ENCODE measurements at places on chromosomes 16 and 17.

DNA sequence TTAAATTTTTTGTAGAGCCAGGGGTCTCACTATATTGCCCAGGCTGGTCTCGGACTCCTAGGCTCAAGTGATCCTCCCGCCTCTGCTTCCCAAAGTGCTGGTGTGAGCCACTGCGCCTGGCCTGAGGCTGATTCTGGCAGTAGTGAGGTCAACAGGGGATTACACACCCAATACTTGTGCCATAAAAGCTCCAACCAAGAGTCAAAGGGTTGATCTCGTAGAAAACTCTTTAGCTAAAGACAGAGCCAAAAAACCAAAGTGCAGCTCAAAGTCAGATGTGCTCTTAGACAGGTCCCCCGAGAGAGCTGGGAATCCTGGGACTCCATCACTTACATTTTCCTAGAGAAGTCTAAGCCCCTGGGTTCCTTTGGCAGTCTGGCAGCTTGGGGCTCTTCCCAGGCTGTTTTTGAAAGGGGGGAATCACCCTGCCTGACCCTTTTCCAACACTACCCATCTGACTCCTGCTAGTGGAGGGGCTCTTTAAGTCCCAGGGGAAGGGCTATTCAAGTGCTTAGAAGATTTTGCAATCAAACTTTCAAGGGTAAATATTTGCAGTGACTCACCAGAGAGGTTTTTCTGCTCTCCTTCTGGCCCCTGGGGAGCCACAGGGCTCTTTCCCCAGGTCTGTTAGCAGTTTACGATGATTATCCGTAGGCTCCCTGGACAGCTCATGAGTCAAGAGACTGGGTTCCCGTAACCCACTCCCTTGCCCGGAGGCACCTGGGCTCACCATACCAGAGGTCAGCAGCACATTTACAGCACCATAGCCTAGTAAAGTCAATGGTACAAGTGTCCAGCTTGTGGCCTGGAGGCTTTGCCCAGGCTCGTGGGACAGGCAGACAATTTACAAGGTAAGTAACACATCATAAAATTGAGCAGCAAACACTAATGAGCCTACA is 408.7 kb downstream of the SLC39A11 start:
- no peak for DNase-seq

DNA sequence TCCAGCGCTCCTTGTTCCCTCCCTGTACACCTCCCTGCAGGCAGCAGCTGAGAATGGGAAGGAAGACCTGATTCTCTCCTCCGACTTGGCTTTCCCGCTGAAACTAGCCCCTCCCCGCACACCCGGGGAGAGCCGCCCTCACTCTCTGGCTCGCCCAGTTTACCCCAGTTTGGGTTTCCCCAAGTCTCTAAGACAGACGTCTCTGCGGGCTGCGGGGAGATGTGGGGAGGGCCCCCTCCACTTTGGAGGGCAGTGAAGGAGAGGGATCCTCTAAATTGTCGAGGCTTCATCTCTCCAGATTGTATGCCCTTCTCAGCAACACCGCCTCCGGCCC is 797 bp downstream of the GRB7 start:
- peak; percentile 33 for DNase-seq

DNA sequence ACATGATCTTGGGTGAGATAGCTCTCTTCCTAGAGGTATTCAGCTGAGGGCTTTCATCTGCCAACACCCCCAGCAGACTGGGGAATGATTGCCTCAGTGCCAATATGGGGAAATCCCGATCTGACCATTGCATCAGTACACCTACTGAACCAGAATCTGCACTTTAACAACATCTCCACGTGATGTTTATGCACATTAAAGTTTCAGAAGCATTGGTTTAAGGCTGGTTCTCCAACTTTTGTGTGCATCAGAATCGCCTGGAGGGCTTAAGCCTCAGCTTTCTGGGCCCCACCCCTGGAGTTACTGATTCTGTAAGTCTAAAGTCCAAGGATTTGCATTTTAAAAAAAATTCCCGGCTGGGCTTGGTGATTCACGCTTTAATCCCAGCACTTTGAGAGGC is 123.6 kb upstream of the MED13 start:
- no peak for DNase-seq

DNA sequence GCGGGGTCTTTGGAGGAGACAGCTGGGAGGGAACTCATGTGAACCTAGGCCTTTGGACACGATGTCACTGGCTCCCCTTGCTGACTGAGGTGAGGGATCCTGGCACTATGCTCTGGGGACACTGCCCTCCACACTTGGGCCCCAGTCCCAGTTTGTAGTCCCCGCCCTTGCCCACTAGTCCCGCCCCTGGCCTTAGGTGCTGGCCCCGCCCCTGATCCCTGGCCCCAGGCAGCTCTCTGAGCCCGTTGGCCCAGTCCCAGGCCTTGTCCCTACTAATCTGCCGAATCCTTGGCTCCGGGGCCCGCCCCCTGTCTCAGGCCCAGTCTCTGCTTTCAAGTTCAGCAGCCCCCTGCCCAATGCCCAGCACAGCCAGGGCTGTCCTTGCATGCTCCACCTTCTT is 61.0 kb downstream of the SMPD3 start:
- DNase-seq: no peak

DNA sequence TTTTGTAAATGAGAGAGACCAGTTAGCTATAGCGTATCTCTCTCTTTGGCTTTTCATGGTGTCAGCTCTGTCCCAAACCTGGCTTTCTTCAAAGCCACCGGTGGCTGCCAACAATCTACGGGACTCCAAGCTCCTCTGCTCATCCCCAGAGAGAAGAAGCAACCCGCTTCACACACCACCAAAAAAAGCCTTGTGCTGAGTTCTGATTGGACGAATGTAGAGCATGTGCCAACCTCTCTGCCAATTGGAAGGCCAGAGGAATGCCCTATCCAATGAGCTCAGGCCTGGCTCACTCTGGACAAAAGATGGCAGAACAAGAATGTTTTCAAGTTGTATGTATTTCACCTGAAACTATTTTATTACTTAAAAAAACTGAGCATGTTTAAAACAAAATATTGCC is 202.4 kb downstream of the C16orf95 start:
- no peak for DNase-seq

DNA sequence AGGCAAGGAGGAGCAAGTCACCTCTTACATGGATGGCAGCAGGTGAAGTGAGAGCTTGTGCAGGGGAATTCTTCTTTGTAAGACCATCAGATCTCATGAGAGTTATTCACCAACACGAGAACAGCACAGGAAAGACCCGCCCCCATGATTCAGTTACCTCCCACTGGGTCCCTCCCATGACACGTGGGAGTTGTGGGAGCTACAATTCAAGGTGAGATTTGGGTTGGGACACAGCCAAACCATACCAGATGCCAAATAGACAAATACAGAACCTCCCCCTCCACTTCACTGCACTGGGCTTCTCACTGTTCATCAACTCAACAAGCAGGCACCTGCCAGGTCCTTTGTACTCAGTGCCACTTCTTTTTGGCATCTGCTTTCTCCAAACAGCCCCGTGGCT is 100.2 kb downstream of the WSCD1 start:
- peak; percentile 2 for DNase-seq

- DNase-seq: no peak
Measured at GRCh38 chr17:50837980-50838954, 2.9 kb downstream of the WFIKKN2 start.

DNA sequence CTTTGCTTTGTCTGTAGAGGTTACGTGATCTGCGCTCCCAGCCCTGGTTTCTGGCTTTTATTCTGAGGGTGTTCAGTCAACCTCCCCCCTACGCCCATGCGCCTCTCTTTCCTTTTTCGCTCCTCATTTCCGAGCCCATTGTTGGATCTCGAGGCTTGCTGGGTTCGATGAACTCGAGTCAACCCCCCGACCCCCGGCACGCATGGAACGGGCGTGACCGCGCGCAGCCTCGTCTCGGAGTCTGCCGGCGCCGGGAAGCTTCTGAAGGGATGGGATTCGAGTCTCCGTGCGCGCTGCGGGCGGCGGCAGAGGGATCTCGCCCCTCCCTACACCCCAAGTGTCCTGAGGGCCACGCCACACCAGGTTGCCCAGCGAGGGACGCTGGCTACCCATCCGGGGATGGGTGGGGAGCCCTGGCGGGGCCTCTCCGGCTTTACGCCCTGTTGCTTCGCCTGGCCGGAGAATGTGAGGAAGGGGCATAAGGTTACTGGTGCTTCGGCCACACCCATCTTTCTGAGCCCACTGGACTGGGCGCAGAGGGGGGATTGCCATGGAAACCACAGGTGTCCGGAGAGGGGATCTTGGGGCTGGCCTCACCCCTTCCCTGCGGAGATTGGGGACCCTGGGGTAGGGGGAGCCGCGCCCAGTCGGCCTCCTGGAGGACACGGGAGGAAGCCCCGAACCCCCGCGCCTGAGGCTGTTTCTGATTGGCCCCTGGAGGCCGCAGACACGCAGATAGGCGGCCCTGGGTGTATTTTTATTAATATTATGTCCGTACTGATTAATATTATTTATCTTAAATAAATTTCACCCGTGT is 1.8 kb downstream of the MAPT start:
- DNase-seq: no peak

GRCh38 chr17:50129728-50130558 is at the start of gene SAMD14:
SAMD14 (minus strand) TSS chr17:50130160; CDS start chr17:50124959, 5,201 bp downstream.
- DNase-seq: peak; percentile 66

GRCh38 chr16:23502466-23502865 is 7.8 kb downstream of the GGA2 start:
- no peak for DNase-seq

GRCh38 chr17:48012654-48013053 is 24.9 kb downstream of the COPZ2 start:
- no peak for DNase-seq

DNA sequence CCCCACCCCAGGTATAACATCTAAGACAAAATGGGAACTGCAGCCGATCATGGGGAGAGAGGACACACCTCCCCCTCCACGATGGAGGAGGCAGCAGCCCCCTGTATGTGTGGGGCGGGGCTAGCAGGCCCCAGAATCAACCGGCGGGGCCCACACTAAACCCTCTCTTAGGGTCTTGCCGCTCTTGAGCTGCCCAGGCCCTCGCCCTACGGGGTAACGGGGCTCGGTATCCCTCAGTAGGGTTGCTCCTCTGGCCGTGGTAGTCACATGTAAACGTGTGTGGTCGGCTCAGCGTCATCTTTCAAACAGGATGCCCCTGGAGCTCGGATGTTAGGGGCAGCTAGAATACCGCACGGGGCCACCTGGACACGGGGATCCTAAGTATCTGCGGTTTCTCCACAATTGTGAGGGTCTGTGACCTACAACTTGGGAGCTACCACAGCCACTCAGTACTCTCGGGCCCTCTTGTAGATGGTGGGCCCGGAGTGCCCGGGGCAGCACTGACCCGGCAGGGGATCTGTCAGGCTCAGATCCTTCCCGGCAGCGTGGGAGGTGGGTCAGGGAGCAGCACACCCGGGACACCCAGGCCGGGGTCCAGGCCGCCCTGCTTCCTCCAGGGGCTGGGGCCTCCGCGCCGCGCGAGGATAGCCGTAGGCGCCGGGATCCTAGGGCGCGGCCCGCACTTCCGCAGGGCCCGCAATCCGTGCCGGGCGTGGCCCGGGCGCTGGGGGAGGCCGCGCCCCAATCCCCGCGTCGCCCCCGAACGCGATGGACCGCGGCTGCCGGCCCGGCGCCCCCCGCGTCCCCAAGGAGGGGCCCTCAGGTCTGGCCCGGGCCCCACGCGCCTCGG is 781 bp downstream of the ARHGDIA start:
- DNase-seq: no peak

DNA sequence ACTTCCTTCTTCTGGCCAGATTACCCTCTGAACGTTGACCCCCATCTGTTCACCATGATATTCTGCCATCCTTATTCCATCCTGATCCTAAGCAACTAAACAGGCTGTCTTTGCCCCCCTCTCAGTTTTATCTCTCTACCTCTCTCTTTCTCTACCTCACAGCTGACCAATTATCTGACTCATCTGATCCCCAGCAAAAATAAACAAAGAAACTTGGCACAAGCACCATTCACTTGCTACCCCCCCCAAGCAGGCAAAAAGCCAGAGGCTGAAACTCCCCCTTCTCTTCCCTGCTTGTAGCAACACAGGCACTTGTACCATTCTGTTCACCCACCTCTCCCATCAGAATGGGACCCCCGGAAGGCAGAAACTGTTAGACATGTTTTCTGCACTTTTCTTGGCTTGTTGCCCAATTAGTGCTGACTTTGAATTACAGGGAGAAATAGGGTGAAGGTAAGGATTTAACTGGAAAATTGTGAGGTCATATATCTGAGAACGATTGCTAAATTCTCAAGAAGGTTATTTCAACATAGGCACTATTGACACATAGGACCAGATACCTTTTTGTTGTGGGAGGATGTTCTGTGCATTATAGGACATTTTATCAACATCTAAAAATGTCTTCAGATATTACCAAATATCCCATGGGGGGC is 163.2 kb downstream of the TOX3 start:
- no peak for DNase-seq

- no peak for DNase-seq
Measured at GRCh38 chr16:75007443-75007842, 8.6 kb downstream of the ZNRF1 start.

GRCh38 chr17:9173386-9173983 is 152.2 kb downstream of the NTN1 start:
- DNase-seq: no peak

Data from CD4-positive, alpha-beta T cell (primary cell).